ENCODE measurements at places on chromosomes 1 and 21.

DNA sequence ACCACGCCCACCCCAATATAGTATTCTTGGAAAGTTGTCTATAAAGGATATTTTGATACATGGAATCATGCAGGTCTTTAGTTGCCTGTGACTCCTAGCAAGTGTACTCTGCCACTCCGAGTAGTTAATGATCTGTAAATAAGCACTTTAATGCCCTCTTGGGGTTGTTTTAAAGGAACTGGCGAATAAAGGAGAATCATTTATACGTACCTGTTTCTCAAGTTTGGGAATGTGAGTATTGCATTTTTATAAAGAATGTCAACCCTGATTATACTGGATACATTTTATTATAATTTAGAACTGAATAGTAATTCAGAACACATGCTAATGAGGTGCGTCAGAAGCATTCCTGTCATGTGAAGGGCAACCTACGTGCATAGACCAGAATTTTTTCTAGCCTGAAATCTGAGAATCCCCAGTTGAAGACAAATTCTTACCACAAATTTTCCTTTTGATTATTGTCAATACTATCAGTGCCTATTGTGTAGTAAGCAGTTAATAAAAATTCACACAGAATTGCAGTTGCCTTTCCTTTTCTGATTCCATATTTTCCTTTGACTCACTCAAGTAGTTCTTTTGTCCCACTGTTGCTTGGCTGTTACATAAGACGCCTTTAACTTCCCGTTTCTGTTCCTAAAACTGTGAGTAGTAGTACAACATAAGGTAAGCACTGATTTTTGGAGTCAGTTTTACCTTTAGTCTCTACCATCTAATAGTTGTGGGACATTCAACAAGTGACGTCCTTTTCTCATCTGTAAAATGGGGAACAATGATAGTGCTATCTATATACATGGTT, 5.1 kb downstream of the AHCYL1 start:
- no peak for DNase-seq

GRCh38 chr1:77768006-77768405, 8.4 kb upstream of the USP33 start:
- DNase-seq, result no peak

DNA sequence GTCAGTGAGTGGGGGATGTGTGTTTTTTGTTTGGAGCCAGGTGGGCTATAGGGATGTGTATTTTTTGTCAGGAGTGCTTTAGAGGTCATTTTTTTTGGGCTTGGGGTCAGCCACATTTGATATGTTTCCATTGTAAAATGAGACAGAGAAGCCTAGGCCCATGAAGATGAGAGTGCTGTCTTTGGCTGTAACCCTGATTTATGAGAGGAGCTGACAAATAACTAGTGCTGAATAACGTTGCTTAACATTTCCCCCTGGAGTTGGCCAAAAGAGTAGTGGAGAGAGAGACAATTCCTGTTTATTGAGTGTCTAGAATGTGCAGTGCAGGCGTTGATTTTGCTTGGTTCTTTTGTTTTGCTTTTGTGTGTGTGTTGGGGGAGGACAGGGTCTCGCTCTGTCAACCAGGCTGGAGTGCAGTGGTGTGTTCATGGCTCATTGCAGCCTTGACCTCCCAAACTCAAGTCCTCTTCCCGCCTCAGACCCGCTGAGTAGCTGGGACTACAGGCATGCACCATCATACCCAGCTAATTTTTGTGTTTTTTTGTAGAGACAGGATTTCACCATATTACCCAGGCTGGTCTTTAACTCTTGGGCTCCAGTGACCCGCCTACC, 64.7 kb downstream of the S1PR1 start:
- DNase-seq, result no peak

DNA sequence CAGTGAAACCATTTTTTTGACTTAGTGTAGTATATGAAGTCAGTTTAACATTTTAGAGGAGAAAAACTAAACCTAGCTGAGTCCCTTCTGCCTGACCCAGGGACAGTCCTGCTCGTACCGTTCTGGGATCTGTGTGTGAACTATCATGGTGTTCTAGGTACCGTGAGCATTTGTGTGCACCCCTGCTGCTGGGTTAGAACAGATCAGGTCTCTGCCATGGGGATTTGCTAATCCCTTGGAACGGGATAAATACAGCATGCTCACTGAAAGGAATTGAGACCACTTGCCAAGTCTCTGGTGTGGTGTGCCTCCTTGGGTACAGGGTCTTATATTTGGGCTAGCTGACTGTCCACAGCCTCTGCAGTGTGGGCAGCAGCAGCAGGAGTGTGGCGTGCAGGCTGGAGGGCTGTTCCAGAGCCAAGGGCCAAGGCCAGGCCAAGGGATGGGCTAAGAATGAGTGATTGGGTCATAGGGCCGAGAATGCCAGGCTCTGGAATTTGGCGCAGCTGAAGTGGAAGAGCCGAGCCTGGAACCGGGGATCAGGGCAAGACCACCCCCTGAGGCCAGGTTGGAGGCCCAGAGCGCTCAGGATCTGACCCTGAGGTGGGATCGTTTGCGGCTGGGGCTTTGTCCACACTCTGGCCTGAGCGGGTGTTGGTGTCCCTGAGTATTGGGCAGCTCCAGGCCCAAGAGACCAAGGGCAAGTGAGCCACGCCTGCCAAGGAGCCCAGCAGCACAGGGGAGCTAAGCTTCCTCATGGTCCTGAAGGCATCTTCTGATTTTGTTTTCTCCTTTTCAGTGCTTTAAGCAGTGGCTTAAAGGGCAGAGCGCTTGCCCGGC, 66.3 kb downstream of the VPS26C start:
- DNase-seq, result no peak

DNA sequence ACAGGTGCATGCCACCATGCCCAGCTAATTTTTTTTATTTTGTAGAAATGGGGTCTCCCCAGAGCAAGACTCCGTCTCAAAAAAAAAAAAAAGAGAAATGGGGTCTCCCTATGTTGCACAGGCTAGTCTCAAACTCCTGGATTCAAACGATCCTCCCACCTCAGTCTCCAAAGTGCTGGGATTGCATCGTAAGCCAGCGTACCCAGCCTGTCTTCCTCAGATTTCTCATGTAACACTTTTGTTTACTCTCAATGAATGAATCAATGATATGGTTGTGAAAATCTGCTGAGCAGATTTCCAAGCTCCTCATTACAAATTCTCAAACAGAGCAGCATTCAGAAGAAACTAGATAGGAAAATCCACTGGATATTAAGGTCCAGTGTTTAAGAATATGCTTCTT, 6.6 kb downstream of the CMPK1 start:
- DNase-seq, result no peak

- no peak for DNase-seq
Measured at GRCh38 chr1:34166625-34167361, 1.8 kb upstream of the CSMD2 start.

DNA sequence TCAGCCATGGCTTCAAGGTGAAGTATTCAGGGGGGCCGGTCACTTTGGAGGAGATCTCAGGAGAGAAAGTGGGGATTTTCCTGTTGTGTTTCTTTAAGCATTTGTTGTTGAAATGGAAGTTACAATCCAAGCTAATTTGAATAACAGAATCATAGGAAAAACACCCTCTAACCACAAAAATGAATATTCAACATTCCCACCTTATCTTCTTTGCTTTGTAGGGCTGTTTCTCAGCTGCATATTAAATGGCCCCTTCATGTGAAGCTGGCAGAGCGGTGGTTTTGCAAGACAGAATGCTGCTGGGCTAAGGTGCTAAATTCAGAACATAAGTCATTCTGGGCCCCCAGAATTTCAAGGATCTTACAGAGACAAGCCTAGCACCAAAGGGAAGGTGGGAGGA, 279.0 kb downstream of the RRAGC start:
- DNase-seq, result no peak

- peak; percentile 21 for DNase-seq
Measured at GRCh38 chr1:73674945-73675561, 522.9 kb downstream of the LRRIQ3 start.

GRCh38 chr1:10694633-10695627, 101.5 kb downstream of the CASZ1 start:
- peak; percentile 81 for DNase-seq

GRCh38 chr1:43315963-43316737, 15.4 kb downstream of the TIE1 start:
- DNase-seq, result no peak

GRCh38 chr1:85571828-85572227, 8.7 kb upstream of the CCN1 start:
- no peak for DNase-seq

DNA sequence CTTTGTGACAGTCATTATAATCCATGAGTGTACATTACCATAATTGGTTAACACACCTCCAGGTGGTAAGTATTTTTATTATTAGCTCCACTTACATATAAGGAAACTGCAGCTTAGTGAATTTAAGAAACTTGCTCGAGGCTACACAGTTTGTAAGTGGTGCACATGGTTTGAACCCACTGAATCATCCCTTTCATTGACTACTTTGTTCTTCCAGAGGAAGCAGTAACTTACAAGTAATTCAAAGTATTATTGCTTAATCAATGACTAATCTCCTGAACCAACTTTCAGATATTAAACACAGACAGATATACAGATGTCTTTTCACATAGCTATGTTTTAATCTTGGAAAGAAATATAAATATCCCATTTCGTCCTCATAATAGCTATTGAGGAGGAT, 18.7 kb upstream of the CLDN8 start:
- DNase-seq, result no peak

DNA sequence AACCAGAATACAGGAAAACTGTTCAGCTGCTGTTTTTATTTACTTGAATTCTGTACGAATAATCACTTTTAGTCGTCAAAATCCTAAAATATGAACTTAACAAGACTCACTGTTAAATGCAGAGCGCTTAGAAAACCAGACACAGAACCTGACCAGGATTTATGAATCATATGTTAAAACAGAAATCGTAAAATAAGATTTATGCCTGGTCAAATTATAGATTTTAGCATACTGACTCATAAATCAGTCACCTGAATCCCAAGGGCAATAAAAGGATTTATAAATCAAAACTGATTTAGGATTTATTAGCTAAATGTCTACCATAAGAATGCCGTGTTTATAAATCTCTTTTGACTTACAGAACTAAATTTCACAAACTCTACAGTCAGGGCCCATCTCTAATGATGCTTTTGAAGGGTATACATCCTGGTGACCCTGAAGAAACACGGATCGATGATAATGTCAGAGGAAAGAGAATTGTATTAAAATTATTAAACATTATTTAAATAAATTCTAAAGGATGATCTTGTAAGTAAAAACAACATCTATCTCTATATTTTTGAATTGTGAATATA, 28.8 kb downstream of the CYYR1 start:
- DNase-seq, result no peak

GRCh38 chr1:82392513-82392912, 591.8 kb downstream of the ADGRL2 start:
- DNase-seq, result no peak

DNA sequence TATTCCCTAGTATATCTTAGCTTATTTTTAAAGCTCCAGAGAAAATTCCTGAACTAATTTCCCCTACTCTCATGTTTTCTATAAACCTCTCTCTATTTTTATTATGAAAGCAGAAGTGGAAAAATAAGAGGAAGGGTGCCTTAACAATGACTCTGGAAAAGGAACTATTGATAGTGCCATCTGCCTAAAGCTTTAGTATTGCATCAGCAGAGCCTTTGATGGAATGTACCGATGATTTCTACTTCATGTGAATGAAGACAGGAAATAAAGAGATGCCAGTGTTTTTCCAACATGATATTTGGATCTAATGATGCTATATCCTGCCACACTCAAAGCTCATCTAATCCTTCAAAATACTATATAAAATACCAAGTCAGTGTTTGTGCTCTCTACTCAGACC, 35.1 kb downstream of the TNFSF18 start:
- DNase-seq, result no peak

DNA sequence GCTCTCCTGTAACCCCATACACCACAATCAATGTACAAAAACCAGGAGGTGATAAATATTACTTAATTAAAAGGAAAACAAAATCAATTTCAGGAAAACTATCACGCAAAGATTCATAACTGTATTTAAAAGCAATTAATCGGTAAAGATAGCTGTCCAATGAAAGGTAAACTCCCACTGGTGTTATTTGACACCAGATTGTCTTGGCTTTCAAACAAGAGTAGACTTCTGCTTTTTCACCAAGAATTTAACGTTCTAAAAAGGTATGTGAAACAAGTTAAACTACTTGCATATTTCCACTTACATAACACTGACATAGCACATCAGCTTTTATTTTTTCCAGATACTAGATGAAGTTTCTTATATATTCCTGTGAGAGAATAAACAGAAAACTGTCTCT, 3.5 kb downstream of the PLPP3 start:
- no peak for DNase-seq

DNA sequence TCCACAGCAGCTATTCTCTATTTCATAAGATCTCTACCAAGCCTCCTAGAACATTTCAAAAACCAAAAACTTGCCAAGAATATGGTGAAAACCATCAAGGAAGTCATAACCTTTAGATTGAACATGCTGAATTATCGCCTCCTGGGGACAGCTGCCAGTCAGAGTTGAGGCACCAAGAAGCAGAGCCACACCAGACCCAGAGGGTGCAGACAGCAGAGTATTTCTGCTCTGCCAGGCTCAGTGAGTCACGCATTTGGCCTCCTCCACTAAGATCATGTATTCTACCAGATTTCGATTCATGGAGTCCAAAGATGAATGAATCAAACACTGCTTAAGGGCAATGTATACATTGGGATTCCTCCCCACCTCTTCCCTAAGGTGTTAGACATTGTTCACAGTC, 2.1 kb downstream of the F3 start:
- DNase-seq, result no peak

- DNase-seq, result peak; percentile 44
Measured at GRCh38 chr21:45478115-45478801, 64.0 kb downstream of the SLC19A1 start.

DNA sequence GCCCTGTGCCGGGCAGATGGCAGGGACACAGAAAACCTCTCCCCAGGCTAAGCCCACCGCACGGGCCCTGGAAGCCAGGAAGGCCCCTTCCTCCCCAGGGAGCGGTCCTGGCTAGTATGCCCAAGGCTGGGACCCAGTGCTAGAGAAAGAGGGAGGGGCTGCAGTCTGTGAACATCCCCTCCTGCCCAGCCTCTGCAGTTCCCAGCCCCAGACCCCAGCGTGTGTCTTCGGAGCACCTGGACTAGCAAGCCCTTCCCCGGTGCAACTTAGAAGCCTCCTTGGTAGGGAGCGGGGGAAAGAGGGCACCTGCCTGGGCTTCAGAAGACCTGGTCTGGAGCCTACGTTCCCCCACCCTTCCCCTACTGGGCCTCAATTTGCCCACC, 2.1 kb downstream of the PLEKHG5 start:
- DNase-seq, result peak; percentile 44

- DNase-seq, result peak; percentile 54
Measured at GRCh38 chr1:167722152-167722869, 529 bp downstream of the MPZL1 start.

DNA sequence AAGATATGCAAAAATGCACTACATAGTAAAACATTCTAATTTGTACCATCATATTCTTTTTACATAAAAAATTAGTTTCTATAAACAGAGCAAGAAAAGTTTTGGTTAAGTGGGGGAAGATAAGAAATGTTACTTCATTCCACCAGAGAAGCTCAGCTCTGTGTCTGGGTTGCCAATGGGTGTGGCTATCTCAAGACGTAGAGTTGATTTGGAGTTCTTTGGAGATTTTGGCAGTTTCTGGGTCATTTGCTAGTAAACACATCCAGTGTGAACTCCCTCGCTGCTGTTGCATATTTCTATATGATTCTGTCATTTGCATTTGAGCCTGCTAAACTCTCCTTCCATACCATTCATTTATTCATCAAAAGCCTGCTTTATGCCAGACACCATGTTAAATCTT, 7.2 kb downstream of the RGL1 start:
- DNase-seq, result no peak
